Aorta (tissue), 5 donors: ENCODE measurements at places on chromosomes 12 and 14. TPM values are rescaled to one million over a fixed set of nuclear protein-coding genes. Genes with fewer than 3 reads are reported as not detected.

GRCh38 chr12:52741375-52742195 is 35.6 kb downstream of the KRT76 start:
- DNase-seq, result no peak
- no peaks in the 10 kb centered on the region for H3K4me1 ChIP-seq
- no peak overlapping the region for H3K4me3 ChIP-seq
- H3K27me3 ChIP-seq, result no peaks in the 10 kb centered on the region
- H3K36me3 ChIP-seq, result no peaks in the 10 kb centered on the region

Gene LBHD2
- not detected for total RNA-seq

- no peaks in the 10 kb centered on the region for H3K4me1 ChIP-seq
- H3K27ac ChIP-seq, result no peak overlapping the region
- H3K27me3 ChIP-seq, result no peaks in the 10 kb centered on the region
- no peaks in the 10 kb centered on the region for H3K36me3 ChIP-seq
- no peak overlapping the region for H3K4me3 ChIP-seq
- no peak for DNase-seq
Observed at GRCh38 chr12:13206560-13206897, 10.0 kb downstream of the EMP1 start.

- H3K36me3 ChIP-seq, result no peaks in the 10 kb centered on the region
- H3K27ac ChIP-seq, result no peak overlapping the region
- no peaks in the 10 kb centered on the region for H3K4me1 ChIP-seq
- no peaks in the 10 kb centered on the region for H3K27me3 ChIP-seq
- H3K4me3 ChIP-seq, result no peak overlapping the region
Observed at GRCh38 chr14:72588521-72588920, 305.4 kb downstream of the DPF3 start.

- no peak for DNase-seq
- H3K4me1 ChIP-seq, result no peaks in the 10 kb centered on the region
- H3K36me3 ChIP-seq, result no peaks in the 10 kb centered on the region
- no peak overlapping the region for H3K27ac ChIP-seq
Observed at GRCh38 chr14:22996768-22997654, 12.9 kb downstream of the C14orf93 start.

- no peaks in the 10 kb centered on the region for H3K4me1 ChIP-seq
- no peak for DNase-seq
- H3K27ac ChIP-seq, result no peak overlapping the region
- H3K36me3 ChIP-seq, result peaks cover 10% of the 10 kb centered on the region
- H3K4me3 ChIP-seq, result no peak overlapping the region
Observed at GRCh38 chr12:2922329-2922728, 31.6 kb downstream of the TULP3 start.

DNA sequence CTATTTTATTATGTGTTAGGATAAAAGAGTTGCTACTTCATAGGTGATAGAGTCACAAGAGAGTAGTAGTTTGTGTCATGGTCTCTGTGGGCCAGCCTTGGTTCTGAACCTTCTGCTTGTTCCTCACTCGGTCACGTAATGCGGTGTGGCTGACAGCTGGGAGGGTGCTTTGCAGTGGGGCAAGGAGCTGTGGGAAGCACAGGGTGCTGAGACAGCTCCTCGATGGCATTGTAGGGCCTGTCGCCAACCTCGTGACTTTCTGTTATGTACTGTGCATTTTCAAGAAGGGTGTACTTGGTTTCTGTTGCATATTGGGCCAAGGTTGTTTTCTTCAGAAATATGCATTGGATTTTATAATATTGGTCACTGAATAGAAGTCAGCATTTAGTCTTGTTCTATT is 61.3 kb upstream of the RD3L start:
- H3K4me3 ChIP-seq, result no peak overlapping the region
- no peak overlapping the region for H3K27ac ChIP-seq
- H3K36me3 ChIP-seq, result no peaks in the 10 kb centered on the region
- H3K27me3 ChIP-seq, result no peaks in the 10 kb centered on the region

GRCh38 chr12:3044141-3044630 is 33.0 kb upstream of the TSPAN9 start:
- H3K36me3 ChIP-seq, result no peaks in the 10 kb centered on the region
- no peak overlapping the region for H3K4me3 ChIP-seq
- H3K27me3 ChIP-seq, result no peaks in the 10 kb centered on the region
- H3K4me1 ChIP-seq, result no peaks in the 10 kb centered on the region
- H3K27ac ChIP-seq, result no peak overlapping the region
- DNase-seq, result peak; percentile 62

GRCh38 chr14:90661866-90662265 is 154.4 kb downstream of the TTC7B start:
- no peak for DNase-seq
- no peaks in the 10 kb centered on the region for H3K36me3 ChIP-seq
- H3K4me1 ChIP-seq, result no peaks in the 10 kb centered on the region
- H3K4me3 ChIP-seq, result no peak overlapping the region
- no peaks in the 10 kb centered on the region for H3K27me3 ChIP-seq

DNA sequence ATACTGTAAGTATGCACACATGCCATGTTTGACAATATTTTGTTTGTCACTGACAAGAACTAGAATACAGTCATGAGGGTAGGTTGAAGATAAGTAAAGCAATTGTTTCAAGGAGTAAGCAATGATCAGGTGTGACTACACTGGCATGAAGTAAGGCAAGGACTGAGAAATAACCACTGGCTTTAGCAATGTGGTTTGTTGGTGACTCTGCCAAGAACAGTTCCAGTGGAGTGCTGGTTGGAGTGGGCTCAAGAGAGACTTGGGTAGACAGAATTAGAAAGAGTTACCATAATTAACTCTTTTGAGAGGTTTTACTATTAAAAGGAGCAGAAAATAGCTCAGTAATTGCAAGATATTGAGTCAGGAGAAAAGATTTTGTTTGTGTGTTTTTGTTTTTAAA is 129.6 kb downstream of the GTF2A1 start:
- H3K4me3 ChIP-seq, result no peak overlapping the region
- no peak for DNase-seq
- H3K27ac ChIP-seq, result no peak overlapping the region
- no peaks in the 10 kb centered on the region for H3K36me3 ChIP-seq
- H3K4me1 ChIP-seq, result no peaks in the 10 kb centered on the region

DNA sequence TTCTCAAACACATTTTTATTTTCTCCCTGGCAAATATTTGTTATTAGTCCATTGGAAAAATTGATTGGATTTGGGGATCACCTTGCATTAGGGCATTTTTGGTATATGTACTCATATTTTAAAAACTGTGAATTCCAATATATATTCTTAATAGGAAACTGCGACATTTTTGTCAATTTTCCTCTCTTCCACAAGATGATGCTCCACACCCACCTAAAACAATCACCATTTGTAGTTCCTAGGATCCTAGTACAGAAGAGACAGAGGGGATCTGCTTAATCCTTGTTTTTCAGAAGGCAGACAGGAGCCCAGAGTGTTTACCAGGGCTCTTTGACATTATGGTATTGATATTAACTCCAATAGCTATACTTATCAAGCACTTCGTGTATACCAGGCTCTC is 22.8 kb upstream of the OASL start:
- H3K4me1 ChIP-seq, result no peaks in the 10 kb centered on the region
- no peak overlapping the region for H3K4me3 ChIP-seq

- H3K4me3 ChIP-seq, result no peak overlapping the region
- no peaks in the 10 kb centered on the region for H3K36me3 ChIP-seq
- DNase-seq, result no peak
- no peaks in the 10 kb centered on the region for H3K27me3 ChIP-seq
- H3K4me1 ChIP-seq, result no peaks in the 10 kb centered on the region
Observed at GRCh38 chr12:10082117-10082874, 16.5 kb downstream of the CLEC1A start.

DNA sequence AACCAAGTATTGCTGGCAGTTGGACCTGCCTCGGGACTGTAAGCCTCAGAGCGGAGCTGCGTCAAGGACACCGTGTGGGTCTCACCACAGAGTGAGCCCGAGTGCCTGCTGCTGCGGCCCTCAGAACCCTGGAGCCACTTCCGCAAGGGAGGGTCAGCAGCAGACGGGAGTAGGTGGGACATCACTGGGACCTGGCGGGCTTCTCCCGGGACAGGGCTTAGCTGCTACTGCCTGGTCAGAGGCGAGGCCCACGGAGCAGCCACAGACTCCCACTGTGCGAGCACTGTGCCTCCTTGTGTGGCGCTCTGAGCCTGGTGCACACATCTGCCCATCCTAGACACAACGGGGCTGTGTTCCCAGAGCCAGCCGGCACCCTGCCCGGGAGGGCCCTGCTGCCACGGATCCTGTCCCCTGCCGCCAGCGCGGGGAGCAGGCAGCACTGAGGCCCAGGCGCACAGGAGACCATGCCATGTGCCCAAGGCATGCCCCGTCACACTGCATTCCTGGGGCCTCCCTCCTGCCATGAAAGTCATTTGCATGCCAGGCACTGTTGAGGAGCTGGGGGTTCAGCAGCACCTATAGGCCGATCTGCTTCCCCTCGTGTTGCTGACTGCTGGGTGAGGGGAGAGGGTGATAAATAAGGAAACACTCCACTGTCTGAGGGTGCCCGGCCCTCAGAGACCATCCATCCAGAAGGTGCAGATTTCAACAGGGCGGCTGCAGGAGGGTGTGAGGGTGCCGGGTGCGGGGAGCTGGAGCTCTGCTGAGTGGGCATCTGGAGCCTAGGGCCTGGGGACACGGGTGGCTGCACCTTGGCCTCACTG is 10.0 kb downstream of the HIP1R start:
- H3K4me3 ChIP-seq, result no peak overlapping the region
- H3K27ac ChIP-seq, result no peak overlapping the region
- DNase-seq, result no peak
- H3K27me3 ChIP-seq, result no peaks in the 10 kb centered on the region

DNA sequence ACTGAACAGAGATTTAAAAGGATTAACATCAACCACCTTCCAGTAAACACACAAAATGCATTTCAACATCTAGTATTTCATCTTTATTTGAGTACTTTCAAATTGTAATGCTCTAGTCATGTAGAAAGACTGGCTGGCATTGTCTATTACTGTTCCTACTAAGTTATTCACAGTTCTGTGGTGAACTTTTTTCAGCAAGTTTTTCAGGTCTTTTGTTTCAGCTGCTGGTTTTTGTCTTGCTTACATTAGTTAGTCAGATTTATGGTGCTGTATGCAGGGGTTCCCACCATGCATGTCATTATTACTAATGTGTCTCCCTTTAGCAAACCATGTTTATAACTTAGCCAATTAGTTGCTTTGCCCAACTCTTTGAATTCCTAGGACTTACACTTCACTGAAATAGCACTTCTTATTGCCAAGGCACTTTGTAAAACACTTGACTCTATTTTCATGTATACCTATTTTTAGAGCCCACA is 253.4 kb upstream of the KITLG start:
- H3K27ac ChIP-seq, result no peak overlapping the region
- H3K27me3 ChIP-seq, result peaks cover 2% of the 10 kb centered on the region
- no peaks in the 10 kb centered on the region for H3K36me3 ChIP-seq
- DNase-seq, result no peak
- no peaks in the 10 kb centered on the region for H3K4me1 ChIP-seq

- H3K27ac ChIP-seq, result no peak overlapping the region
- no peaks in the 10 kb centered on the region for H3K4me1 ChIP-seq
- no peak overlapping the region for H3K4me3 ChIP-seq
Observed at GRCh38 chr12:92992041-92992440, 62.9 kb upstream of the EEA1 start.

DNA sequence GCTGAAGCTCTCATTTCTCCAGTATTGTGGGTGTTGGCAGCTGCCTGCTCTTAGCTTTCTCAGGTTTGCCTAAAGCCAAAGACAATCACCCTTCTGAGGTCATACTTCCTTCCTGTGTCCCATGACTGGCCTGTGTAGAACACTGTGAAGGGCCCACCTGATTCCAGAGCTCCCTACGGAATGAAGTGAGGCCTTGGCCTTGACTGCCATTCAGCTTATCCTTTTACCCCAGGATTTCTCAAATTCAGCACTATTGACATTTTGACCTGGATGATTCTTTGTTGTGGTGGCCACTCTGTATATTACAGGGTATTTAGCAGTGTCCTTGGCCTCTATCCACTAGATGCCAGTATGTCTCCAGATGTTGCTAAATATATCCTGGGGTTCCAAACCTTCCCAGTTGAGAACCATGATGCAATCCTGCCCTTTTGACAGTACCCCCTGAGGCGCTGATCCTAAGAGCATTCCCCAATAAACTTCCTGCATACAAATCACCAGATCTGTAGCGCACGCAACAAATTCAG is 112.3 kb upstream of the KRR1 start:
- no peak overlapping the region for H3K4me3 ChIP-seq
- H3K4me1 ChIP-seq, result no peaks in the 10 kb centered on the region
- no peaks in the 10 kb centered on the region for H3K27me3 ChIP-seq
- H3K36me3 ChIP-seq, result no peaks in the 10 kb centered on the region
- H3K27ac ChIP-seq, result no peak overlapping the region
- no peak for DNase-seq

Gene LRTM2
- not detected for total RNA-seq

GRCh38 chr14:66046591-66046990 is 439.6 kb upstream of the CCDC196 start:
- no peak for DNase-seq
- H3K4me1 ChIP-seq, result no peaks in the 10 kb centered on the region
- no peak overlapping the region for H3K27ac ChIP-seq
- no peaks in the 10 kb centered on the region for H3K36me3 ChIP-seq

DNA sequence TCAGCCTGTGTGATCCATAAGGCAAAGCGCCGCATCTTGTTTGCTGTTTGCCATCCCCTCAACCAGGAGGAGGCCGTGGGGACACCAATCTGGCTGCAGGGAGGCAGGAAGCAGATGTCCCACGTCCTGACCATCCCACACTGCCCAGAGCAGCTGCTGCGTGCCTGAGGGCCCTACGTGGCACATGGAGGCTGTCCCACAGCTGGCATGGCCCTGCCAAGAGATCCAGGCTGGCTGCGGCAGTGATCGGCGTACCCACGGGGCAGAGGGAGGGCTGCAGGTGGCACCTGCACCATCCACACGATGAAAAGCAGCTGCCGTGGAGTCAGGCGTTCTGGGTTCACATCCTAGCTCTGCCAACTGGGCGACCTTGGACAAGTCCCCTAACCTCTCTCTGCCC is 42.0 kb downstream of the NCOR2 start:
- no peaks in the 10 kb centered on the region for H3K4me1 ChIP-seq
- peak overlapping the region; percentile 4 for H3K27ac ChIP-seq
- H3K4me3 ChIP-seq, result no peak overlapping the region
- no peaks in the 10 kb centered on the region for H3K27me3 ChIP-seq
- no peaks in the 10 kb centered on the region for H3K36me3 ChIP-seq
- DNase-seq, result peak; percentile 85

Gene KCNMB4
- total RNA-seq, result 3.3 TPM

Gene CLEC12A
- total RNA-seq, result 3.0 TPM

Gene RNU4-1
- 1,718 TPM for total RNA-seq

DNA sequence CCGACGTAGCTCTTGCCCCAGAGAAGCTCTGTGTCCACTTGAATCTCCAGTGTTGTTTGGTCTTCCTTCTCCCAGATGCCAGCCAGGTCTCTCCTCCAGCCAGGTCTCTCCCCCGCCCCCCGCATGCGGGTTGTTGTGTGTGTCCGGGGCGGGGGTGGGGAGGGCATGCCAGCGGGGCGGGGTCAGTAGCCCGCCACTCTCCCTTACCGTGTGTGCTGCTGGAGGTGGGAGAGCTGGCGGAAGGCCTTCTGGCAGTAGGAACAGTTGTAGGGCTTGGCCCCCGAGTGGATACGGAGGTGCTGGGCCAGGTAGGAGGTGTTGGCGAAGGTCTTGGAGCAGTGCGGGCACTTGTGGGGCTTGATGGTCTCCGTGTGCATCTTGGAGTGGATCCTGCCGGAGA is 9.2 kb upstream of the ING4 start:
- no peak for DNase-seq
- peaks cover 30% of the 10 kb centered on the region for H3K36me3 ChIP-seq
- H3K4me3 ChIP-seq, result no peak overlapping the region
- H3K27me3 ChIP-seq, result no peaks in the 10 kb centered on the region
- no peaks in the 10 kb centered on the region for H3K4me1 ChIP-seq

GRCh38 chr12:110943373-110943772 is 23.0 kb upstream of the MYL2 start:
- no peaks in the 10 kb centered on the region for H3K36me3 ChIP-seq
- no peaks in the 10 kb centered on the region for H3K4me1 ChIP-seq
- DNase-seq, result no peak
- no peak overlapping the region for H3K4me3 ChIP-seq
- H3K27me3 ChIP-seq, result no peaks in the 10 kb centered on the region
- H3K27ac ChIP-seq, result no peak overlapping the region

Gene SGPP1
- 17.5 TPM for total RNA-seq
